ENCODE measurements at places on chromosomes 6 and 20.

DNA sequence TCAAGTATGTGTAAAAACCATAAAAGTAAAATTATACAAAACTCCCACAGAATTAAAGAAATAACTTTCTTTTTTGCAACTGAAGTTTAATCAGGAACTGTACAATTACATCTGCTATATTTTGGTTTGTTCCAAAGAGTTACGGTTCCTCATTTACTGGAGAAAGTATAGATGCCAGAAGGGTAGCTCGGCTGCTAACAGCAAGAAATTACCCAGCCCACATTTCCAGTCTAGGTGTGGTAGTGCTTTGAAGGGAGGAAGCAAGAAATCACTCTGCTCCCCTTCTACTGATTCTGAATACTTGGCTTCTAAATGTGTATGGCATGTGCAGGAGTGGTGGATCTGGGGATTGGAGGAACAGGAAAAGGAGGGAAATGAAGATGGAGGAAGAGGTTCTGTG lies 441.3 kb downstream of the CDC5L start:
- no peak for DNase-seq

DNA sequence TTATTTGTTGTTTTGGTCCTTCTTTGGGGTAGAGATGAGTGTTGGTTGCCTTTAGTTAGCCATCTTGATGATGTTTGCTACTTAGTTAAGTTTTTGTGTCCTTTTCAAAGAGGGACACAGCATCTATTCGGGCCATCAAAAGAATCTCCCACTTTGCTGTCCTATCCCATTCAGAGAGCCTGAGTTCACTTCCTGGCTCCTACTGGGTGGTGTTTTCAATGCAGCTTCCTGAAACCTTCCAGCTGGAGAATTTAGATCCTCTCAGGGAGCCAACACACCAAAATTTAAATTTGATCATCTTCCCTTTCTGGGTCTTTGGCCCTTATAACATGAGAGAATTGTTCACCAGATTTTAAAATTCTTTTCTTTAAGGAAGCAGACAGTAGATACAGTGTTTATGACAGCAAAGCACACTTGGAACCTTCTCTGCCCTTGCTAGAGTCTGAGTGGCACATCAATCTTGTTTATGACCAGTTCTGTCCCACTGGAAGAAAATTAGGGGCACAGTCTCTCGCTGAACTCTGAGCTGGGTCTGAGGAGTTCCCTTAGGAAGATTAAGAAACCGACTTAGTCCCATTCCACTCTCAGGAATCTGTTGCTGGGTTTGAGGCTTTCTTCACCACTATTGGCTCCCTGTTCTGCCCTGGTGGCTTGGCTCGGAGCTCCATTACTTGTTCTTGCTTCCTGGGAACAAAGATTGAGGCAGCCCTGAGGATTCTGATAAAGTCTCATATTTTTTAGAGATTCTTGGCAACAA lies 115.5 kb downstream of the CCDC170 start:
- DNase-seq: no peak

- no peak for DNase-seq
These were observed 76.2 kb downstream of the SMOC2 start for GRCh38 chr6:168516944-168517741.

- peak; percentile 53 for DNase-seq
These were observed 40.3 kb upstream of the AHI1 start for GRCh38 chr6:135537741-135538301.

GRCh38 chr6:126071000-126071647 lies 84.8 kb downstream of the TRMT11 start:
- no peak for DNase-seq

GRCh38 chr20:5919626-5920544 lies 30.4 kb downstream of the TRMT6 start:
- DNase-seq: no peak

- peak; percentile 76 for DNase-seq
These were observed 1.7 kb downstream of the CABLES2 start for GRCh38 chr20:62405108-62405980.

DNA sequence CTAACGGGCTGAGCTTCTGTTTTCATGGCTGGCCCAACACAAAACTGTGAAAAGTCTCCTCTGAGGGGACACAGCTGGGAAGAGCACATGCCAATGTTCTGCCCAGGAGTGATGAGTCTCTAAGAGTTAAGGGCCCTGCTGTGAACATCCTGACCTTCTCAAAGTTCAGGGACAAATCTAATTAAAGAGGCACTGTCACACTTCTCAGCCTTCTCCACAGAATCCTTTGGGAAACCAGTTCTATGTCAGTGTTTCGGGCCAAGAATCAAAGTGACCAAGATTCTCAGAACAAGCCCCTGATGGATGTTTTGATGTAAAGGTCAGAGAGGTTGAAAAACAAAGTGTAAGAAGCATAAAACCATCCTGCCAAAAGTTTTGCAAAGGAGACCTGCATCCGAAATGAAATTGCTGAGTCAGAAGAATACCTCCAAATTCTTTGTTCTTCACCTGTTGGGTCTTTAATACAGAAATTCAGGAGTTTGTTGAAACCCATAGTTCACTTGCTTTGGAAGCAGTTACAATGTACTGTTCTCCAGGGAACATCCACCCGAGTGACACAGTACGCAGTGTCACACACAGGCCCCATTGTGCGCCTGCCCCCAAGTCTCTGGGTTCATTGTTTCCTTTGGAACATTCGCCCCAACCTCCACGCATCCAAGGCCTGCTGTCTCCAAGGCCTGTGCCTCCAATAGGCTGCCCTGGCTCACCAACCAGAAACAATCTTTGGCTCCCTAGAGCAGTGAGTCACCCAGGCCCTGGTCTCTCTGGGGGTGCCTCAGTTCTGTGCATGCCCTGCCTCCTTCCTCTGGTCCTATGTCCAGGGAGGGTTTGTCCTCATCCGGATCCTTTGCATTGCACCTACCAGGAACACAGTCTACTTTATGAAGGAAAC lies 65.5 kb upstream of the QKI start:
- no peak for DNase-seq

DNA sequence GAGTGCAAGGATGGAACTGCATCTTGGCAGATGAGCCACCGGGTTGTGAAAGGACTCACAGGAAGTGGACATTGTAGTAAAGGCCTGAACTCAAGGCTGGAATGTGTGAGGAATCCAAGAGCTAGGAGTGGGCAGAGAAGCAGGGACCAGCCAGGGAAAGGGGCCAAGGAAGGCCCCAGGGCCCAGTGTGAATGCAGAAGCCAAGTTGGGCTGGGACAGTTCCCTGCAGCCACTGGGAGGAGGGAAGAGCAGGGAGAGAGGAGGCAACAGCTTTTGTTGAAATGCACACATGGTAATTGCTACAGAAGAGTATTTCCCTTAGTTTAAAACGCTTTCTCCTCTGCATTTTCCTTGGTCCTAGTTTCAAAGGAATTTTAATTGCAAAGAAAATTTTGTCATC lies 34.6 kb downstream of the CDH22 start:
- peak; percentile 49 for DNase-seq

DNA sequence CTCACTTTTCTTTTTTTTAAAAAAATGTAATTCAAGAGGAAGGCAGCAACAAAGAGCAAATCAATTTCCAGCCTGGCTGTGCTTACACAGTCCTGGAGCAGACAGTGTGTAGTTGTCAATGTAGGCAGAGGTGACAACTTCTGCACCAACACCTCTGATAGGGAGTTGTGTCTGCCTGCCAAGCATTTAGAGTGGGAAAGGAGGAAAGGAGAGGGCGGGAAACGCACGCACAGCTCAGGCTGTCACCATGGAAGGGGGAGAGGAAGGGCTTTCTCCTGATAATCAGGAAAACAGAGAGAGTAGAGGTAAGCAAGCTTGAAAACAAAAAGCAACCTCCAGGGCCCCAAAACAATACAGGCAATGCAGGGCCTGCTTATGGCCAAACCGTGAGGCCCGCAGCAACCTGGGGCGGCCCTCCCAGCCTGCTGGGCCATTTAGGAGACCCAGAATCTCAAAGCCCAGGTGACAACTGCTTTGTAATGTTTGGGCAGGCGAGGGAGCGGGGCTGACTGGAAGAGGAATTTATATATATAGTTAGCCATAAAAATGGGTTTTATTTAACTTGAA lies 41.5 kb upstream of the GFOD1 start:
- DNase-seq: no peak

DNA sequence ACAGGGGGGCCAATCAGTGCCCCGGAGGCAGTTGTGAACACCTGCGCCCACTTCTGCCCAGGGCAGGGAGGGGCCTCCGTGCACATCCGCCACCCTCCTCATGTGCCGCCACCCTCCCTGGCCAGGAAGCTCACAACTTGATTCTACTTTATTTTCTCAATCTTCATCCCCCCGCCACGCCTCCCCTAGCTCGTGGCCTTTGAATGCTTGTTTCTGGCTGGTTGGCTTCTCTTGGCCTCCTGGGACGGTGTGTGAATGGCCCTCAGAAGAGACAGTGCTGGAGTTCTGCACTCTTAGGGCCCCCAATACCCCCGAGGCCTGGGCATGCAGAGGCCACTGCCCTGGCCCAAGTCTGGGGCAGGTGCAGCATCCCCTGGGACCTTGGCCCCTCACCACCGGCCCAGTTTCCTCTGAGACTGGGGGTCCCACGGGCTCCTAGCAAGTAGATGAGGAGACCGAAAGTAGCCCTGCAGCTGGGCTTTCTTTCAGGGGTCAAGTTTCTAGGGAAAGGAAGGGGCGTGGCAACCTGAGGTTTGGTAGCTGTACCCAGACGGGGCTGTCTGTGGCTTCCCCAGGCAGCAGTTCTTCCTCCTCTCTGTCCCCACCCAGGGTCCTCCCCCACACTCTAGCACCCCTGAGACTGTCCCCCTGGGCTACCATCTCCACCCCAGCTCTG lies 1.3 kb downstream of the RGS19 start:
- DNase-seq: peak; percentile 57

- DNase-seq: no peak
These were observed 842.1 kb upstream of the ADGRB3 start for GRCh38 chr6:67792996-67793395.

GRCh38 chr20:48197066-48197465 lies 411.8 kb upstream of the SULF2 start:
- no peak for DNase-seq

- DNase-seq: peak; percentile 4
These were observed 86.6 kb downstream of the GCLC start for GRCh38 chr6:53458105-53458866.

DNA sequence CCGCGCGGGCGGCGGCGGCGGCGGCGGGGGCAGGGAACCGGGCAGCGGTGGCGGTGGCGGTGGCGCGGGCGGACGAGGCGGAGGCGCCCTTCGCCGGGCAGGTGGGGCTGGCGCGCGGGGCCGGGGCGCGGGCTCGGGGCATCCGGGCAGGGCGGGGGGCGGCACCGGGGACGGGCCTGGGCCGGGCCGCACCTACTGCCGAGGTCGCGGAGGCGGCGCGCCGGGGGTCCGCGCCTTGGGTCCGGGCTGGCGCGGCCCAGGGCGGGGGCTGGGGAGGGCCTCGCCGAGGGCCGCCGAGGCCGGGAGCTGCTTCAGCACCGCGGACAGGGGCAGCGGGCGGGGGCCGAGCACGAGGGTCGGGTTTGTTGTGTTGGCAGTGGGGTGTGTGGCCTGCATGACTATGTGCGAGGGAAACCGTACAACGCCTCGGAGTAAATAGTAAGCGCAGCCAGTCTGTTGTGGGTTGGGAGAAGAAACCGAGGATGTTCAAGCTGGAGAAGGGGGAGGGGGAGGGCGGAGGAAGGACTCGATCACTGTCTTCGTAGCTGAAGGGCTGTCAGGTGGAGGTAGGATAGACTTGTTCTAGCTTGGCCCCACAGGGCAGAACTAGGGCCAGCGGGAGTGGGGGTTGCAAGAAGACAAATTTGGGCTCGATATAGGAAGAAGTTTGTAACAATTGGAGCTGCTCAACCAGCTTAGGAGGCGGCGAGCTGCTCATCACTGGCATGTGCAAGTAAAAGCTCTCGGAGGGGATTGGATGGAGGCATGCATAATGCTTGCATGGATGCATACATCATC lies 593 bp downstream of the MMP24 start:
- DNase-seq: peak; percentile 82

- peak; percentile 90 for DNase-seq
These were observed 51.4 kb downstream of the TGM2 start for GRCh38 chr20:38113401-38114325.

DNA sequence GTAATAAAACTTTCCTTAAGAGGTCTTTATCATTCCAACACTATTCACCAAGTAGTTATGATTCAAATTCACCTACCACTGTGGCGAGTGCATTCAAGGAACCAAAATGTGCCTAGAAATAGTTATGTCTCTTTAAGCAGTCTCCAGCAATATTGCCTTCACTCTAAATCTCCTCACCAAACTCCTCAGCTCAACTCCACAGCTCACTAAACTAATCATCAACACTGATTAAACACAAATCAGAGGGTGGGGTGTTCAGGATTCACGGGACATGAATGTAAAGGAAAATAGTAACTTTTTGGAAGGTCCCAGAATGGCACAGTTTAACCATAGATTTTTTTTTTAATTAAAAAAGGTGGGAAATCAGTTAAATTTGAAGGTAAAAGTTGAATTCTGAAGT lies 70.5 kb upstream of the THEMIS start:
- no peak for DNase-seq

- DNase-seq: peak; percentile 75
These were observed 210.5 kb downstream of the ERMARD start for GRCh38 chr6:169961772-169962561.

DNA sequence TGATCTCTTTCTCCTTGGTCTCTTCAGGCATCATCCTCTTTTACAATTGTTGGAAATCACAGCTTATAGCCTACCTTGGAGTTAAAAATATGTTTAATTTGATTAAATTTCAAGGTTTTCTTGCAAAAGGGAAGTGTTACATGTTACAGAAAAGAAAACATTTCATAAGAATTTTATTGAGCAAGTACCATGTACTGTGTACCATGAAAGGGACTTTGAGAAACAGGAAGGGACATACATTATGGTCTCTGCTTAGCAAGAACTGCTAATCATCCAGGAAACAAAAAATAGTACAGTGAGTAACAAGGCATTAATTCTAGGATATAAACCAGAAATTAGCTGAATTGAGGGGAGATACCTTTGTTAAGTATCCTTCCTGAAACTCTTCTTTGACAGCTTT lies 145.3 kb upstream of the SPACA1 start:
- no peak for DNase-seq

- peak; percentile 36 for DNase-seq
These were observed 75.7 kb upstream of the OPRM1 start for GRCh38 chr6:153963352-153963751.

DNA sequence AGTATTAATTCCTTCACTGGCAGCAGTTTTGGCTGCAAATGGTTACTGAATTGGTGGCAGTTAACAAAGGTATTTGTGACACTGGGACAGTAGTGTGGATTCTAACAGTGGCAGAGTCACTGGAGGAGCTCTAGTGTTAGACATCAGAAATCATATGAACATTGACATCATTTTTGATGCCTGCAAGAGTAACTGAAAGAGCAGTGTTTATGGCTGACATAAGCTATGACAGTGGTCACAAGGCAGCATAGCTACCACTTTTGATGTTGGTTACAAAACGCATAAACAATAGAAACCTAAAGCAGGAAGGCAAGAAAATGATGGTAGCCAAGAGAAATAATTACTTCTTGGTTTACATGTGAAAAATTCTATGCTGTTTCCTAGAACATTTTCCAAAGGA lies 326.7 kb upstream of the MAN1A1 start:
- no peak for DNase-seq

DNA sequence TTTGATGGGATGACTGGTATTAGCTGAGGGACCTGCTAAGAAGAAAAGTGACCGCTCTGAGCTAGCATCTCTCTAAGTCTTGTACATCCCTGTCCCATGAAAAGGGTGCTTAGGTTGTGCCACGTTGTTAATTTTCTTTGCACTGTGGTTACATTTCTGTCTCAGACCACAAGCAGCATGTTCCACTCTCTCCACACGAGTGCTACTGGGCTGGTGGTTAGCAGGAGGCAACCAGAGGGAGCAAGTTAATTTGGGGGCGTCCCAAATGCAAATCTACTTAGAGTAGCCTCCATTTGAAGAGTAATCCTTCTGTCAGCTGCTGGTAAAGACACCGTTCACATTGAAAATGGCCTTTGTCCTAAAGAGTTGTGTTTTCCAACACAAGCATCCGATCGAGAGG lies 3.4 kb upstream of the SCML4 start:
- peak; percentile 20 for DNase-seq

GRCh38 chr6:137827977-137828810 lies 38.9 kb upstream of the TNFAIP3 start:
- no peak for DNase-seq
